Dorsolateral prefrontal cortex (tissue), 122 donors: ENCODE measurements at places on chromosomes 13 and 19. TPM values are rescaled to one million over a fixed set of nuclear protein-coding genes. Genes with fewer than 3 reads are reported as not detected.

Gene EDNRB
- total RNA-seq, result 19.0 TPM

Gene PBX4
- total RNA-seq, result 5.9 TPM

Gene GFY
- not detected for total RNA-seq

Gene SIGLEC14
- 5.9 TPM for total RNA-seq

Gene OR7A17
- not detected for total RNA-seq

Gene SYNGR4
- not detected for total RNA-seq

Gene ZNF616
- total RNA-seq, result 9.2 TPM

Gene ACP7
- 2.4 TPM for total RNA-seq

Gene ZNF816
- total RNA-seq, result 3.7 TPM

Gene ICAM4
- not detected for total RNA-seq

Gene ZNF480
- total RNA-seq, result 6.9 TPM

Gene FSD1
- total RNA-seq, result 58.6 TPM

Gene TNFSF13B
- total RNA-seq, result 8.5 TPM

Gene MEIOSIN
- not detected for total RNA-seq

Gene IL17D
- total RNA-seq, result 32.9 TPM

Gene SLITRK5
- total RNA-seq, result 15.9 TPM

Gene C3
- 179 TPM for total RNA-seq

Gene ZNF416
- total RNA-seq, result 8.0 TPM

Gene CD37
- total RNA-seq, result 3.9 TPM

Gene ZNF726
- 3.4 TPM for total RNA-seq

Gene RASL11A
- total RNA-seq, result 8.6 TPM

Gene IPO5
- total RNA-seq, result 138 TPM

Gene FPR3
- 1.3 TPM for total RNA-seq

Gene OR4F17
- not detected for total RNA-seq

Gene C19orf73
- total RNA-seq, result 2.4 TPM

Gene ZNF829
- 5.8 TPM for total RNA-seq

Gene ARHGAP33
- 97.3 TPM for total RNA-seq

Gene PLIN4
- 10.5 TPM for total RNA-seq

Gene OR10H1
- total RNA-seq, result not detected

Gene UHRF1
- 1.7 TPM for total RNA-seq

Gene ZNF98
- total RNA-seq, result 13.7 TPM

Gene ZNF546
- total RNA-seq, result 15.6 TPM

Gene PALM
- total RNA-seq, result 220 TPM

Gene TNFRSF19
- total RNA-seq, result 3.7 TPM

Gene APBA3
- total RNA-seq, result 17.1 TPM

Gene ZNF470
- 16.2 TPM for total RNA-seq

Gene CEACAM6
- not detected for total RNA-seq

Gene RGL3
- total RNA-seq, result 9.9 TPM

Gene ARHGAP45
- 14.1 TPM for total RNA-seq

Gene ZNF728
- 2.6 TPM for total RNA-seq

Gene RTBDN
- total RNA-seq, result 17.7 TPM

Gene ZNF296
- total RNA-seq, result 1.6 TPM

Gene ADGRL1
- 147 TPM for total RNA-seq

Gene CEACAM16
- total RNA-seq, result not detected

Gene RNF6
- 52.9 TPM for total RNA-seq

Gene TMEM145
- 63.5 TPM for total RNA-seq

Gene GAPDHS
- not detected for total RNA-seq

Gene AMER2
- 202 TPM for total RNA-seq

Gene CATSPERD
- total RNA-seq, result not detected

Gene NLRP7
- not detected for total RNA-seq
